ENCODE measurements at places on chromosomes 1 and 21.
A peak's percentile ranks its signal among the peaks of the same experiment; 100 is the strongest.

DNA sequence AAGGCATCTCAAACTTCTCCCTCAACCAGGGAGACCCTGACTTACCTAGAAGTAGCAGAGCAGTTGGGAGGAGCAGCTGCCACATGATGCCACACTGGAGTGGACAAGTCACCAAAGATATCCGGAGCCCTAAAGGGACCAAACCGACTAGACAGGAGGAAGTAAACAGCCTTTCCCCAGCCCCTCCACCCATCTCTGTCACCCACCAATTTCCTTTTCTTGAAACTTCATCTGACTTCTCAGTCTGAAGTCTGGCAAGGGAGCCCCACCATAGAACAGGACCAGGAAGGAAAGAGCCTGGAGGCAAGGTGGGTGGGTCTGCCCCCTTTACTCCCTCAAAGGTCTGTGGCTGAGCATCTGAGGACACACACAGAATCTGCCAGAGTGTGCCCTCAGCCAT is at the start of gene FCGR3A:
Gene FCGR3A (minus strand): TSS at position 167 of the 400 bp plus-strand sequence. CDS start 82 bp downstream, at position 85.
- no peak for DNase-seq

GRCh38 chr1:187928288-187928687 is 1099.5 kb downstream of the PLA2G4A start:
- peak; percentile 6 for DNase-seq

GRCh38 chr1:198499588-198499987 is 40.9 kb downstream of the ATP6V1G3 start:
- no peak for DNase-seq

GRCh38 chr1:60591583-60591982 is 490.8 kb upstream of the NFIA start:
- DNase-seq: no peak

- DNase-seq: no peak
Observed at GRCh38 chr1:78303620-78304019, 187.2 kb upstream of the PTGFR start.

Data from non-pigmented ciliary epithelial cell (primary cell).